ENCODE measurements at places on chromosomes 16 and 17.
A peak's percentile ranks its signal among the peaks of the same experiment; 100 is the strongest.

- peak; percentile 43 for DNase-seq
These were observed 740 bp upstream of the CMIP start for GRCh38 chr16:81443688-81444447.

GRCh38 chr17:17681744-17682292 is 560 bp downstream of the RAI1 start:
- no peak for DNase-seq

GRCh38 chr17:2825253-2825970 is 29.2 kb downstream of the RAP1GAP2 start:
- no peak for DNase-seq

DNA sequence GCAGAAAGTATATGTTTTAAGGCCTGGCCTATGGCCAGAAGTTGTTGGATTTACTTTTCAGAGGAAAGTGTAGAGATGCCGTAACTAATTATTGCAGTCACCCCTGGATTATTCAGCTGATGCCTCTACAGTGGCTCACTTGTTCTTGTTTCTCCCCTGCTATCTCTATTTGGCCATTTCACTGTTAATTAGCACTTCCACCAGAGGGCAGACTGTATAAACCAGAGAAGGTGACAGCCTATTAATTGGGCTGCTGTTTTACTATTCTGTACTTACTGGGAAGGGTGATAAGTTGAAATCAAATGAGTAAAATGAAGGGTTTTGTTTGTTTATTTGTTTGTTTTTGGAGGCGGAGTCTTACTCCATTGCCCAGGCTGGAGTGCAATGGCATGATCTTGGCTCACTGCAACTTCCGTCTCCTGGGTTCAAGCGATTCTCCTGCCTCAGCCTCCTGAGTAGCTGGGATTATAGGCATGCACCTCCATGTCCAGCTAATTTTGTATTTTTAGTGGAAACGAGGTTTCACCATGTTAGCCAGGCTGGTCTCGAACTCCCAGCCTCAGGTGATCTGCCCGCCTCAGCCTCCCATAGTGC is 66.0 kb downstream of the CDK12 start:
- no peak for DNase-seq

DNA sequence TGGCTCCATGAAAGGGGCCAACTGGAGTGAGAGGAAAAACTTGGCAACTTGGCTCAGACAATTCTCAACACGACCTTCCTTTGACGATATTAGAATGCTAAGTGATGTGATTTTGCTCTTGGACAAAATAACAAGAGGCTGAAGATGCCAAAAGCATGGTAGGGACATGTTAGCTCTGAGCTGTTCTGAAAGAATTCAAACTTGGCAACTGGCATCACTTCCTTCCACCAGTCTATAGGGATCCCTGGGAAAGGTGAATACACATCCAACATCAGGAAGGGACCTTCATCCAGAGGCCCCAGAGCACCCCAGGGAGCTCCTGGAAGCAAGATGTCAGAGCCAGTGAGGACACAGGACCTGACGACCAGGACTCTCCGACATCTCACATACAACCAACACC is 4.3 kb downstream of the KRT37 start:
- DNase-seq = no peak

- peak; percentile 57 for DNase-seq
These were observed 16.0 kb downstream of the NDUFAF8 start for GRCh38 chr17:81254955-81255717.

- no peak for DNase-seq
These were observed 2.6 kb downstream of the BAIAP3 start for GRCh38 chr16:1335996-1336395.

GRCh38 chr17:58686980-58687379 is 4.9 kb downstream of the TEX14 start:
- DNase-seq = no peak

GRCh38 chr16:3065069-3065741 is at the start of gene IL32:
TSS of gene IL32 (plus strand) at chr16:3065640. CDS start at chr16:3065812, 172 bp downstream.
- DNase-seq = peak; percentile 60

GRCh38 chr16:24583494-24583893 is 44.1 kb downstream of the RBBP6 start:
- DNase-seq = no peak

- peak; percentile 26 for DNase-seq
These were observed 26.0 kb downstream of the CEP131 start for GRCh38 chr17:81196505-81197408.

- DNase-seq = no peak
These were observed 9.7 kb upstream of the NKD1 start for GRCh38 chr16:50538411-50539052.

DNA sequence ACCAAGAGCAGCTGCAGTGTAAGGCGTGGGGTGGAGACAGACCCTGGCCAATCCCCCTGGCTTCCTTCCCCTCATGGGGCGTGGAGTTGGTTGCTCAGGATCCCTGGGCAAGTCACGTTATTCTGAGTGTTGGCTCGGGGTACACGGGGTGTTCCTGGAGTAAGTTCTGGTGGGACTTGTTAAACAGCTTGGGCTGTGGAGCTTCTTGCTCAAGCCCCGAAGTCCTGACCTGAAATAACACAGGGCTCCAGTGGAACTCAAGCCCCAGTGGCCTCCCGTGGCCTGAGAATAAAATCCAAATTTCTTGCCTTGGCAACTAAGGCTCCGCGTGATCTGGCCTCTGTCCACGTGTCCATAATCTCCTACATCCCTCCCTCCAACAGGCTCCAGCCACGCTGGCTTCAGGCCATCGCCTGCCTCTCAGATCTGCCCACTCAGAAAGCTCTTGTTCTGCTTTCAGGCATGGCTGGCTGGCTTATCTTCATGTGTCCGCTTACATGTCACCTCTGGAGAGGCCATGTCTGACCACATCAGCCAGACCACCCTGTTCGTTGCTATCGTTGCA is 49.3 kb upstream of the BCO1 start:
- DNase-seq = peak; percentile 53

DNA sequence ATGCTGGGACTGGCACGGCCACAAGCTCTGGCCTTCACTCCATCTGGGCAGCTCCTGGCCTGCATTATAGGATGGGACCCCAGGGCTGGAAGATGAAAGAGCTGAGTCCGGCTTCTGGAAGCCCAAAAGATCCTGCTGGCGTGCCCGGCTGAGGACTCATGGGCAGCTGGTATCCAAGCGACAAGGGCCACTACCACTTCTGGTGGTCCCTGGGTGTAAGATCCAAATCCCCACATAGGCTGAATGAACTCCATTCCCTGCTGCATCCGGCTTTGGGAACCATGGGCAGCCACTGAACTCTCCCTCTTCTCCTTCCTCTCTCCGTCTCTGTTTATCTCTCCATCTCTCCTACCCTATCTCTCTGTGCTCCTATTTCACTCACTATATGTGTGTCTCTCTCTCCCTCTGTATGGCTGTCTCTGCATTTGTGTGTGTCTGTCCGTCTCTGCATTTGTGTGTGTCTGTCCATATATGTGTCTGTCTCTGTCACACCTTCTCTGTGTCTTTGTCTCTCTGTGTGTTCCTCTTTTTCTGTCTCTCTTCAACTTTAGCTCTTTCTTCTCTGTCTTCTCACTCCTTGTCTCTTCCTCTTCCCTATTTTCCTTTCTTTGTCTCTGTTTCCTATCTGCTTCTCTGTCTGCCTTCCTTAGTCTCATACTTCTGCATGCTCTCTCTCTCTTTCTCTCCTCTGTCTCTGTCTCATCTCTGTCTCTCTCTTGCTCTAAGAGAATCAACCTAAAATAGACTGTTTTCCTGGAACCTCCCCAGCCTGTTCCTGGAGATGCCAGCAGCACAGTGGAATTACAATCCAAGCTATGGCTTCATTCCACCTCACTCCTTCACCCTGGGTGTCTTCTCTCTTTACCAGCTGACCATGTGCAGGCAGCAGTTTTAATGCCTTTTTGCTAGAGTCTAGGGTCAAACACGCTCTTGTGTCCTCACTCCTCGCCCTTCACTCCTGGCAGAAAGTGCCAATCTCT is 60.4 kb upstream of the IRX6 start:
- no peak for DNase-seq

GRCh38 chr17:19718613-19719354 is 2.4 kb upstream of the SLC47A2 start:
- DNase-seq = no peak

DNA sequence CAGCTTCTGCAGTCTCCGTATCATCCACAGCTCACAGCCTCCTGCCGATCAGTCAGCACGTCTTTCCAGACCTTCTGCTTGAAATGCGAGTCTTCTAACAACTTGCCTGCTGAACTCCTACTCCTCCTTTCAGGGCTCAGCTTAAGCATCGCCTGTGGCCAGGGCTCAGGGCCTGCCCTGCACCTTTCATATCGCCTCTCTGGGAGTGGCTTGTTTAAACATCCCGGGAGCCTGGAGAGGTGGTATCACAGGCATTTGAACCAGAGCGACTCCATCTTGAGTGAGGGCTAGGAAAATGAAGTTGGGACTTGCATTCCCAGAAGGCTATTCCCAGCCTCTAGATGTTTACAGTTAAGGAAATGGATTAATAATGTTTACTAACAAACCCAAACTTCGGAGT is 13.9 kb upstream of the CYB561 start:
- no peak for DNase-seq

DNA sequence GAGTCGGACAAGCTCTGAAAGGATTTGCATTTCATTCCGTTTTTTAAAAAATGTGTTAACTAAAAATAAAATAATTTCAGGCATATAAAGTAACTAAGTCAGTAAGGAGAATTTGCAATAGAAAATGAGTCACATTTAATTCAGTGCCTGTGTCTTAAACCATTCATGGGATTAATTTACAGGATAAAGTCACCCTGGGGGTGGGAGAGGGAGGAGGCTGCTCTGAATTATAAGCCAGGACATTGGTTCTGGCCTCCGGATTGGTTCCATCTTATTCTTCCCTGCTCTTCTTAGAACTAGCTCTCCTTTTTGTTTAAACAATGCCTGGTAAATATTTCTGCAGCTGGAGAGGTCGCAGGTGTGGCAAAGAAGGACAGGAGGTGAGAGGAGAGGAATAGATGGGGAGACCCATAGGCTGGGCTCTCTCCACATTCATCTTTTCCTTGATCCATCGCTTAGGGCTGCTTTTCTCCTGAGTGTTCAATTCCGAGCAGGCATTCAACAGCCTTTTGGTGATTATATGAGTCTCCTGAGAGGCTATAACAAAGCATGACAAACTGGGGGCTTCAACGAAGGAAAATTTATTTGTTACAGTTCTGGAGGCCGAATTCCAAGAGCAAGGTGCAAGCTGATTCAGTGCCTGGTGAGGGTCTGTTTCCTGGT is 319.2 kb downstream of the PHKB start:
- no peak for DNase-seq

DNA sequence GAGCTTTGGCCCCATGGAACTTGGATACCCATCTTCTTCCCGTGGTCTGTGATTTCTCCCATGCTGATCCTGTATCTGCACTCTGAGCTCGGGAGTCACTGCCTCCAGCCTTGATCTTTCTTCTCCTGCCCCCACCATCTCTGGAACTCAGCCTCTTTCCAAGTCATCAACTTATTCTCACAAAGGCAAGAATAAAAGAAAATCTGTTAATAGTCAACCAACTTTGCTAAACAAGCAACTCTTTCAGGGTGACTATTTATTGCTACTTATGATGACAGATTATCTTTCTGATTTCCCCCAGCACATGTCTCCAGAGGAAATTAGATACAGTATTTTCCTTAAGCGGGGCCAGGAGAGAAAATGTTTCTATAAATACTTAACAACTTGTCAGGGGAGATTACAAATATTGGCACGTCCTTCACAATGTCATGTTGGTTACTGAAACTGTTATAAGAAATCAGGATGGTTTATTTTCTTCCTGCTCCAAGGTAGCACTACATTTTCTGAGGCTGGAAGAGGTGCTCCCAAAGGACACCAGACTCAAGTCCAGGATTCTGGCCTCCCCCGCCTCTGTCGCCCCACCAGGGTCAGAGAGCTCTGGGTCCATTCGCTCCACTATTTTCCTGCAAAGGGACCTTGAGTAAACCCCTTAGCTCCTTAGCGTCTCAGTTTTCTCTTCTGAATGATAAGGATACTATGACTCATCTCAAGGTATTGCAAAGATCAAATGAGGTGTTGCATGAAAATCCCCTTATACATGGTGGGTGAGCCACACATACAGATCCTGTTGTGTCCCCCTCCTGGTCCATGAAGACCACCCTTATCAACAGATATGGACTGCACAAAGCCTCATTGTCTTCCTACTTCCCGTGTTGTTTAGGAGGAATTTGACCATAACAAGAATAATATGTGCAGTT is 205.2 kb upstream of the WSCD1 start:
- no peak for DNase-seq

GRCh38 chr17:57561072-57561861 is 183.8 kb downstream of the CCDC182 start:
- DNase-seq = no peak

GRCh38 chr17:54482843-54483242 is 417.8 kb upstream of the TOM1L1 start:
- no peak for DNase-seq

- DNase-seq = no peak
These were observed 6.5 kb downstream of the MARCHF10 start for GRCh38 chr17:62801553-62802114.

DNA sequence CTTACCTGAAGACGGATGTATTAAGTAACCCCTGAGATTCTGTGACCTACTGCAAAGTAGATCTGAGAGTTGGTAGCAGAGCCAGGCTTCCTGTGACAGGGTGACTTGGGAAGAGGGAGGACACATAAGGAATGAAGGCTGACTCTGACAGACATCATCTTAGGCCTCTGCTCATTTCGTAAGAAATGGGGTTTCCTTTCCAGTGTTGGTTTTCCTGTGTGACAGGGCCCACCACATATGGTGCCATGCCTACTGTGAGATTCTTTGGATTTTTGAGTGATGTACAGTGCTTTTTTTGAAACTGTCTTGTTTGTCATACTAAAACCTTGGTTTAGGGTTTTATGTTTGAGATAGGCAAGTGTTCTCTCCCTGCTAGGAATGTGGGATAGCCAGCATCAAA is 12.7 kb downstream of the LIG3 start:
- DNase-seq = no peak

- no peak for DNase-seq
These were observed 4.5 kb downstream of the WIPI1 start for GRCh38 chr17:68452724-68453290.

DNA sequence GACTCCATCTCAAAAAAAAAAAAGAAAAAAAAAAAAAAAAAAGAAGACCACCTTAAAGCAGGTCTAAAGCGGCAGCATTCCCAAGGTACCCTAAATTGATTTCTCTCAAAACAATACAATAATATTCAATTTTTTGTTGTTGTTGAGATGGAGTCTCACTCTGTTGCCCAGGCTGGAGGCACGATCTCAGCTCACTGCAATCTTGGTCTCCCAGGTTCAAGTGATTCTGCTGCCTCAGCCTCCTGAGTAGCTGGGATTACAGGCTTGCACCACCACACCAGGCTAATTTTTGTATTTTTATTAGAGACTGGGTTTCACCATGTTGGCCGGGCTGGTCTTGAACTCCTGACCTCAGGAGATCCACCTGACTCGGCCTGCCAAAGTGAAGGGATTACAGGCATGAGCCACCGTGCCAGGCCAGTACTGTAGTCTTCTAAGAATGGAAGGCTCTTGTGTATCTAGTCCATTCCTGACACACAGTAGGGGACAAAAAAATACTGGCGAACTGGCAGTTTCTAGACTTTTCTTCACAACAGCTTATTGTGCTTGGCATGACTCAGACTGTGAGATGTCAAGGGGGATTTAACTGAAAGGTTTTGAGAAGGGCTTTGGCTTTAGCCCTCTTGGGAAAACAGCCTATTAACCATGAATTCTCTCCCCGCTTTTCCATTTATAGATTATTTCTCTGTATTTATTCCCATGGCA is 17.3 kb downstream of the CDR2 start:
- no peak for DNase-seq
